LNCaP clone FGC (cell line): ENCODE measurements at places on chromosomes 3 and 15.

DNA sequence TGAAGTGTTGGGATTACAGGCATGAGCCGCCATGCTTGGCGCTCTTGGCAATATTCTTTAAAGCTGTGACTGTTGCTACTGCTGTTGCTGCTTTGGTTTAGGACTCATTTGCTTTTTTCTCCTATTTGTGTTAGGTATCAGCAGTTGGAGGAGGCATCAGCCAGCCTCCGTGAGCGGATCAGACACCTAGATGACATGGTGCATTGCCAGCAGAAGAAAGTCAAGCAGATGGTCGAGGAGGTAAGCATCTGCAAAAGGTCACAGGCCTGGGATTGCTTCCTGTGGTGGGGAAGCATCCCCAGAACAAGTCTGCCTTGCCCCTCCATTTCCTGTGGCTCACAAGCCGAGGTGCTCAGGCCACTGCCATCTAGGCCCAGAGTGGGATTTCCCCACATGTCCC, 47.6 kb downstream of the MYZAP start:
- no peak for DNase-seq

DNA sequence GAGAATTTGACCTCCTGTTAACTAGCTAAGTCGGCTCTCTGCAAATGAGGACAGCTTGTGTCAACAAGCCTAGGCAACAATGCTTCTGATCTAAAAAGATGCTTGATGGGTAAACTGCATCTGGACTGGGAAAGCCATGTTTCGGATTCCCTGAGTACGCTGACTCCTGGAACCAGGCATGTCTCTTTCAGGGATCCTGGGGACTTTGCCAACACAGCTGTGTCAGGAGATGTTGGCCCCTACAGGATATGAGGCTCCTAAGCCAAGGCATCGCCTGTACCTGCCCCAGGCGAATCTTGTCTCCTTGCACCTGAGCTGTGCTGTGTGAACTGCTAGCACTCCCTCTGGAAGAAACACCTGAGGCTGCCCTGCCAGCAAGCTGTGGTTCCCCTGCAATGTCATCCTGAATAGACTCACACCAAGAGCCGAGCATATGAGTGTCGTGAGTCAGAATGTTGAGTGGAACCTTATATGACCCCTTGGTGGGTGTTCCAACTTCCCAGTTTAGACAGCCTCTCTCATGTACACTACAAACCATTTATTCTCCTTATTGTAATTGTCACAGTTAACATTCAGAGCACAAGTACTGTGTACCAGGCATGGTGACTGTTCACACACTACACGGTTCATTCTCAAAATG, 17.0 kb downstream of the EOGT start:
- no peak for DNase-seq

GRCh38 chr15:42152196-42152920, 4.1 kb downstream of the PLA2G4F start:
- DNase-seq = peak; percentile 80

DNA sequence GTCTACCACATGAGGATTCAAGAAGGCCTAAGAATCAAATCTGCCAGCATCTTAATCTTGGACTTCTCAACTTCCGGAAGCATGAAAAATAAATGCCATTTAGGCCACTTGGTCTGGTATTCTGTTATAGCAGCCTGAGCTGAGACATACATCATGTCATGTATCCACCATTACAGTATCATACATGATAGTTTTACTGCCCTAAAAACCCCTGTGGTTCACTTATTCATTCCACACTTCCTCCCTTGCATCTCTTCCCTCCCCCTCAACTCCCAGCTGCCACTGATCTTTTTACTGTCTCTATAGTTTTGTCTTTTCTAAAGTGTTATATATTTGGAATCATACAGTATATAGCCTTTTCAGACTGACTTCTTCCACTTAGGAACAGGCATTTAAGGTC, 161.8 kb downstream of the SNRK start:
- no peak for DNase-seq

- DNase-seq = no peak
Observed at GRCh38 chr15:92393071-92393979, at the start of gene ST8SIA2. ST8SIA2 (plus strand) TSS chr15:92393881; CDS start chr15:92394065, 184 bp downstream.

GRCh38 chr3:98567666-98568270, 25.6 kb downstream of the CPOX start:
- no peak for DNase-seq

DNA sequence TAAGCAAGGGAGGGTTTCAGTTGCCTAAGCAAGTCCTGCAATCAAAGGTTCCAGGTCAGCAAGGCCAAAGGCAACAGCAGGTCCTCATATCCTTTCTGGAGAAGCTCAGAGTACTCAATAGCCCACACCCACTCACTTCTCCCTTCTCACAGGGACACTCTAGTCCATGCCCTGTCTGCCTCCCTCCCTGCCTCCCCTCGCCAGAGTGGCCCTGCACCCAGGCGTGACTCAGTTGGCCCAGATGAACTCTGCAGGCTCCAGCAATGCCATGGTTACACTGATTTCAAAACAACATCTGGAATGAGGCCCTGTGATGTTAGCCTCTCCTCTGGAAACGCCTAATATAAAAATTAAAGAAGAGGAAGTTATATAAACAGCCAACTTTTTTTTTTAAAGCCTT, 32.9 kb downstream of the IL16 start:
- DNase-seq = no peak

- DNase-seq = no peak
Observed at GRCh38 chr3:99678896-99679295, 40.5 kb downstream of the COL8A1 start.

- peak; percentile 15 for DNase-seq
Observed at GRCh38 chr3:111539351-111540331, 2.4 kb upstream of the CD96 start.

DNA sequence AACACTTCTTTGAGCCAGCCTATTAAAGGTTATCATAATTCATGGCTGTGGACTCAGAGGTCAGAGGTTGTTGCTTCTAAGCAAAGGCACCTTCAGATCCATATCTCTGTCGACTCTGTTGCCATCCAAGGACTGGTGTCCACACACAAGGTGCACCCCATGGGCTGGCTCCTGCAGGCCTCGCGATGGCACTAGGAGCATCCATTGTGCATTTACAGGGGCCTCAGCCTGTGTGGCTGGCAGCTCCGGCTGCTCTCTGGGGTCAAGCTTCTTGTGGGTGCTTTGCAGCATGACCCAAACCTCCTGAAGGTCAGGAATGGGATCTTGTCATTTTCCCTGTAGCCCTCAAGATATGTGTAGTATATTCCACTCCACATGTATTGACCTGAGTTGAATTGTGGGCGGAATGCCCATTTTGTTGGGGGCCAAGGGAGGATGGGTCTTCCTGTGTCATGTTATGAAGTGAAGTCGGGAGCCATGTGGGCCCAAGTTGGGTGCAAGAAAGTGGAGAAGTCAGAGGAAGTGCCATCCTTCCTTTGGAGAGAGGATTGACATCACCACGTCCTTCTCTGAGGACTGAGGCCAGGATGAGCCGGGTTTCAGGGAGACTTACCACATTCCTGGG, 43.9 kb downstream of the CHDH start:
- DNase-seq = no peak

DNA sequence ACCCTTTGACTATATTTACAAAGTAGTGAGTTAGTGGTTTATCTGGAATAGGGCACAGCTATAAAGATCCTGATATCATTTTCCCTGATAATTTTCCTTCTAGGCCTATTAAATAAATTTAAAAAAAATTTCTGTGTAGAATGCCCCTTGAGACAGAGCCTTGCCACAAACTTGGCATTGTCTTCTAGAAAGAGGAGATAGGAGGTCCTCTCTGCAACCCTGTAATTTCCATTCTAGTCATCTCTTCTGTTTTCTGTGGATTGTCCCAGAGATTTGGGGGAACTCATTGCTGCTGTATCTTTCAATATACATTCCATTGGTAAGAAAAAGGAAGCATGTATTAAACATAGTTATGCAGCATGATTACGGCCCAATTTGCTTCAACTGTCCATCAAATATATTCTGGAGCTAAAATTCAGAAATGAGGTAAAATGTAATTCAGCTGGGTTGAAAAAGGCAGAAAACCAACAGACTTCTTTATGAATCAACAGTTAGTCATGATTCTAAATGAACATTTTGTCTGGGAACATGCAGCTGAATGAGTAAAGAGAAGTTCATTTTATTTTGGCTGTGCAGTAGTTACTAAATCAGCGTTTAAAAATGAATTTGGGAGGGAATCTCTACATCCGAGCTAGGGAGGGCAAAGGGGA, 401.1 kb downstream of the NAALADL2 start:
- DNase-seq = no peak

- no peak for DNase-seq
Observed at GRCh38 chr3:134365766-134366065, 8.5 kb downstream of the AMOTL2 start.

DNA sequence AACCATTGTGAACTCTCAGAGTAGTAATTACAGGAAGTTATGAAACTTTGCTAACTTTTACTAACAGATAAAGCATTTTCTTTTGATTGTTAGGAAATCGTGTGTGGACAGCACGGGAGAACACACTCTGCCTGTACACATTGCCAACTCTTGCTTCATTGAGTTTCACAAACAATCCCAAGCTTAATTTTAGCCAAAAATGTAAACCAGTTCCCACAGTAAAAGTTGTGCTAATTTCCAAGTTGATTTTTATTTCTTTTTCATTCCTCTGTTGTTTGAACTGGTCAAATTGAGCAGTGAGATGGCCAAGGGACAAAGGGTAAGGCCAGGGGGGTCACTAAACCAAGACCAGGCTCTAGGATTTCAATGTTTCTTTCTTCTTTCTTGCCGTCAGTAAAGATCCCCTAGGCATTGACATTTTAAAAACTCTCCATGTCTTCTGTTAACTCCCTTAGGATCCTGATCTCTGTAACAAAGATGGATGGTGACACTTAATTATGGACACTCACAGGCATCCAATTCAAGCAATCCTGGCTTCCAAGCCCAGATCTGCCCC, 414.9 kb downstream of the RBMS3 start:
- DNase-seq = no peak

DNA sequence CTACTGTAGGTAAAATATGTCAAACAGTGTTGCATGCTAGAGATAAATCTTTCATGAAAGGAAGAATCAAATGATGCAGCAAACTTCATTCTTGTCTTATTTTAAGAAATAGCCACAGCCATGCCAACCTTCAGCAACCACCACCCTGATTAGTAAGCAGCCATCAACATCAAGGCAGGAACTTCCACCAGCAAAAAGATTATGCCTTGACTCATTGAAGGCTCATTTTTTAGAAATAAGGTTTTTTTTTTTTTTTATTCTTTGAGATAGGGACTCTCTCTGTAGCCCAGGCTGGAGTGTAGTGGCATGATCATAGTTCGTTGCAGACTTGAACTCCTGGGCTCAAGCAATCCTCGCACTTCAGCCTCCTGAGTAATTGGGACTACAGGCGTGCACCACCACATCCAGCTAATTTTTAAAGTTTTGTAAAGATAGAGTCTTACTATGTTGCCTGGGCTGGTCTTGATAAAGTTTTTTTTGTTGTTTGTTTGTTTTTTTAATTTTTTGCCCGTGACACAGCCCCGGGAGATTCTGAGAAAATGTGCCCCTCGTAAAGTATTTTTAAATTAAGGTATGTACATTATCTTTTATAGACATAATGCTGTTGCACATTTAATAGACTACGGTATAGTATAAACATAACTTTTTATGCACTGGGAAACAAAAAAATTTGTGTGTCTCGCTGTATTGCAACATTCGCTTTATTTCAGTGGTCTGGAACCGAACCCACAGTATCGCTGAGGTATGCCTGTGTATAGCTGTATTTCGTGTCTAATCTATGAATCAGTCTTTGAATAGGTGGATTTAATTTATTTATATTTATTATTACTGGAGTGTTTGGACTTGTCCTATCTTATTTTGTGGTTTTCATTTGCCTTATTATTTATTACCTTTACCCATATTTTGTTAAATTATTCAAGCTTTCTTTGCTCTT, 23.3 kb downstream of the SNRK start:
- no peak for DNase-seq

GRCh38 chr3:184133840-184134745, 1.1 kb upstream of the EIF2B5 start:
- DNase-seq = peak; percentile 99

GRCh38 chr3:114420072-114420471, 126.2 kb downstream of the TIGIT start:
- no peak for DNase-seq

DNA sequence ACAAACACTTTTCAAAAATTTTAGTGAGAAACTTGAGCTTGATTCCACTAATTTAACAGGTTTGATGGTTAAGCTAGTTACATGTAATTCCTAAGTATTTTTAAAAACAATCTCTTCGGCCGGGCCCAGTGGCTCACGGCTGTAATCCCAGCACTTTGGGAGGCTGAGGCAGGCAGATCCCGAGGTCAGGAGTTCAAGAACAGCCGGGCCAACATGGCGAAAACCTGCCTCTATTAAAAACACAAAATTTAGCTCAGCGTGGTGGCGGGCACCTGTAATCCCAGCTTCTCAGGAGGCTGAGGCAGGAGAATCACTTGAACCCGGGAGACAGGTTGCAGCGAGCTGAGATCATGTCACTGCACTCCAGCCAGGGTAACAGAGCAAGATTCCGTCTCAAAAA, 25.3 kb downstream of the TRA2B start:
- no peak for DNase-seq
